ENCODE measurements at places on chromosomes 4 and X. TPM values are rescaled to one million over a fixed set of nuclear protein-coding genes. Genes with fewer than 3 reads are reported as not detected.

The PLS3 gene
- polyA plus RNA-seq = 35.4 TPM

- DNase-seq = no peak
Measured at GRCh38 chrX:97860226-97860625, 976.5 kb downstream of the RPA4 start.

The MRPS18C gene
- 50.3 TPM for polyA plus RNA-seq

DNA sequence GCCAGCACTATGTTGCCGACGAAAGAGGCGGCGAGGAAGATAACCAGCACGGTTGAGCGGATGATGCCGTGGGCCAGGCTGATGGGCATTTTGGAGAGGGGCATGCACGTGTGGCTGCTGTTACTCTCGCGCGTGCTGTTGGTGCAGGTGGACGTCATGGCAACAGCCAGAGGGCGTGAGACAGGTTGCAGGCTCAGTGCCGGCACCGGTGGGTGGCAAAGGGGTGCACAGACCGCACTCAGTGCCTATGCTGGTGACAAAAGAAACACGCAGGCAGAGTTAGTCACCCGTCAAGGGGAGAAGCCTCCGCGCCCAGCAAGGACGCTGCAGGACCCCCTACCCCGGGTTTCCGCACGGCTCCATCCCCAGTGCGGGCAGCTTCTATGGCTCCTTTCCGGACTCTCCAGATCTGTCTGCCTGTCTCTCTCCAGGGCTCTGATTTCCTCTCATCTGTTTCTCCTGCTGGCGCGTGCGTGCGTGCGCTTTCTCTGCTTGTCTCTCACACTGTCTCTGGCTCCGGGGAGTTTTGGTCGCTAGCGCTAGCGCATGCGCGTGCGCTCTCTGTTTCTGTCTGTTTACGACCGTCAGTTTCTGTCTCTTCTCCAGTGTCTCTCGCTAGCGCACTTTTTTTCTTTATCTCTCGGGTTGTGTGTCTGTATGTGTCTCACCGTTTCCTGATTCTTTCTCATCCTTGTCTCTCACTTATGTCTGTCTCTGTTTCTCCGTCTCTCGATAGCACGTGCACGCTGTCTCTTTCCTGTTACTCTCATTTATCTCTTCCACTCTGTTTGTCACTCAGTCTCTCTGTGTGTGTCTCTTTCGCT, 2.1 kb downstream of the GPR101 start:
- DNase-seq = peak; percentile 25

Measured in testis (tissue), 5 donors.